Skin of body (tissue), 3 donors: ENCODE measurements at places on chromosomes 3 and 15. TPM values are rescaled to one million over a fixed set of nuclear protein-coding genes. Genes with fewer than 3 reads are reported as not detected.

- no peak for DNase-seq
Observed at GRCh38 chr15:31278061-31278445, 48.6 kb upstream of the KLF13 start.

DNA sequence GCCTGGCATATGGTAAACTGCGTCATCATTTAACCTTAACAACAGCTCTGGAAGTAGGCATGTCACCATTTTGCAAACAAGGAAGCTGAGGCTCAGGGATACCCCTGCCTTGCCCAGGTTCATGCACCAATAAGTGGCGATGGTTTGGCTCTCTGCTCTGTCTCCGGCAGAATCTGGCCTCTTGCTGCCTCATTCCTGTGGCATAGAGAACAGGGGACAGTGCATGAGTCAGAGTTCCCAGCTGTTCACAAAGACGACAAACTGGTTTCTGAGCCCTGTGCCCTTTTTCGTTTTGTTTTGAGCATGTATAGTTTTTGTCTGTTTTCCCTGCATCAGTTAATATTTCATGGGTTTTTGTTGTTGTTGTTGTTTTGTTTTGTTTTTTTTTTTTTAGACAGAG is 236.8 kb downstream of the OPA1 start:
- no peak for DNase-seq

DNA sequence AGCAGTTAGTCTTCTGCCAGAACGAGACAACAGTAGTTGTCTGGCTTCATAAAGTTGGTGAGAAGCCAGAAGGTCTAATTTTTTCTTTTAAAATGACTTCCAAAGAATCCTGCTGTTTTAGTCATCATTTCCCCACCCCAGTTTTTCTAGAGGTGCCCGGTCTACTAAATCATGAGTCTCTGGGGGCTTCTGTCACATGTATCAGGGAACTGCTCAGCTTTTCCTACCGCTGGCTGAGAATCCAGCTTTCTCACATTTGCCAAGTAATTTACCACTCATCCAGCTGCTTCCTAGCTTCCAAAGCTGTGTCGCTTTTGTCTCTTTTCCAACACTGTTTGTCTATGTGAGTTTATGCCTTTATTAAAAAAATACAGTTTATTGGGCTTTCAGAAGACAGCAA is 183.3 kb downstream of the NSUN3 start:
- DNase-seq = peak; percentile 22

DNA sequence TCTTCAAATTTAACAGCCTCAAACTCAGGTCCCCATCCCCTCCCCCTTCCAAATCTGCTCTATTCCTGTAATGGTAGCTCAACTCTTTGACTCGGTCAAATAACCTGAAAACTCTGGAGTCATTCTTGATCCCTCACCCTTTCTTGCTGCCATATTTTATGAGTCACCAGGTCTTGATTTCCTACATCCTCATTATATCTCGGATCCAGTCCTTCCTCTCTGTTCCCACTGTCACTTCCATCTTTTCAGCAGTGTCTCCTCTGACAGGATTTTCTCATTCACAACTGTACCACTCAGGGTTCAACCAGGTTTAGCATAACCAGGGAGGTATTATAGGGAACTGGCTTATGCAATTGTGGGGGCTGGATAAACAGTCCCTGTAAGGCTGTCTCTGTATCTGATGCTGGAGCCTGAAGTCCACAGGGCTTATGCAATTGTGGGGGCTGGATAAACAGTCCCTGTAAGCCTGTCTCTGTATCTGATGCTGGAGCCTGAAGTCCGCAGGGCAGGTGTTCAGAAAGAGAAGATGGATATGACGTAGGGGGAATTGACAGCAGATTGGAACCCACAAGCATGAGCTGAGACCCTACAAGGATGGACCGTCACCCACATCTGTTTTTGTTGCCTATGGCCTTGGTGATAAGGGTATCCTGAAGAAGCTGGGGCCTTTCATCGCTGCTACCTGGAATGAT is 9.1 kb upstream of the FETUB start:
- DNase-seq = no peak

DNA sequence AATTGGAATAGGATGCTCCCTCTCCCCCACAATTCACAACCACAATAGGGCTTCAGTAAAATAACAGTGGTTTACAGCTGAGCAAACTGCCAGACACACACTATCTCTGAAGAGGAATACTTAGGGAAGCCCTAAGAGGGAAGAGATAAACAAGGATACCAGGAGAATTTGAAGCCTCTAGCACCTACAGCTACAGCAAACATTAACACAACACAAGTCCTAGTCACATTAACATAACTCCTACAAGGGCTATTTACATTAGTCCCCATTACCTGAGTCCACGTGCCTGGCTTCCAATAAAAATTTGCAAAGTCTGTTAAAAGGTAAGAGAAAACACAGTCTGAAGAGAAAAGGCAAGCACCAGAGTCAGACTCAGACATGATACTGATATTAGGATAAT is 346.9 kb upstream of the CDIN1 start:
- DNase-seq = no peak

- DNase-seq = no peak
Observed at GRCh38 chr3:38312356-38312755, 30.3 kb downstream of the SLC22A14 start.

DNA sequence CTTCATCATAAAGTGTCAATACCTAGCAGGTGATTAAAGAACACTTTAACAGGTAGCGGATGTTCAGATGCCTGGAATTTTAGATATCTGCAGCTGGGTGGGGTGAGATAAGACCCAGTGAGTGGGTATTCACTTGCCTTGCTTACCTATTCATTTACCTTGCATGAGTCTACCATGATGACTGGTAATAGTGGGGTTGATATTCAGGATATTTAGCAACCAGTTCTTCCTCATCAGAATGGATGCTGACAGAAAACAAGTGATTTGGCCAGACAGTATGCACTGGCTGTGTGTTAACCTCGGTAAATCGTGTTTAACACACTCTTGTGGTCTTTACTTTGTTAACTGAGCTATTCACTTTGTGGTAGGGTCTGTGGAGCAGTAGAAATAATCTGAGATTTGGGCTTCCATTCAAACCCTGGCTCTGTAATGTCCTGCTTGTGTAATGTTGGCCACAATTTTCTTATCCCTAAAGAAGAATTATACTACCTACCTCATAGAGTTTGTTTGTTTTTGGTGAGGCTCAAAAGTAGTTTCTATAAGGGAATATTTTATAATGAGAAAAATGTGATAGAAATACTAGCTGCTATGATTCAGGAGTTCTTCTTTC is 391.9 kb upstream of the TBL1XR1 start:
- no peak for DNase-seq

DNA sequence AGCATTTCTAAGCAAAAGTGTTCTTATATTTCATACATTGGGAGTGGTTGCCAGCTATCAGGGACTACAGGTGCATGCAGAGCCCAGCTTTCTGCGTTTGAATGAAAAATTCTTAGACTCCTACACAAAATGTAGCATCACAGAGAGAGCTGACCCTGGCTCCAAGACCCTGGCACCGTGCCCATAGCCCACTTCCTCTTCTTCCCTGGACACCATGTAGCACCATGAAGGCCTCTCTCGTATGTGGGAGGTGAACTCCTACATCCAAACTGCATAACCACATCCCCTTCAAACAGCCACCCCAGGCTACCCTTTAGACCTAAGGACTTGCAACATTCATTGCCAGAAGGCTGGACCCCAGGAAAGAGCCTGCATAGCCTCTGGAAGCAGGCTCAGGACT is 35.8 kb upstream of the ATOSA start:
- DNase-seq = no peak

DNA sequence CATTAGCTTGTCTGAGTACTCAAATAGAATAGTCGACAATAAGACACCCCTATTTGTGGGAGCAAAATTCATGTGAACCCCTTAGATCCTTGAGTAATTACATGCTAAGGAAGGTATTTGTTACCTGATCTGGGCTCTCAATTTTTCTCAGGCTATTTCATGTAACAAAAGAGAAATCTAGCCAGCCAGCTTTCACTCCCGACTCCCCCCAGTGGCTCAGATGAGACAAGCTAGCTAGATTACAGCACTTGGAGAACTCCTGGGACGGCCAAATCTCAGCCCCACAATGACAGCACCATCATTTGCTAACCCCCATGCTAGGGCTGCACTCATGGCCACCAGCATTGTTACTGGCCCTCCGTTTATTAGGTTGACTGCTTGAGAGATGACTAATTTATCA is 41.3 kb downstream of the GLDN start:
- DNase-seq = no peak

DNA sequence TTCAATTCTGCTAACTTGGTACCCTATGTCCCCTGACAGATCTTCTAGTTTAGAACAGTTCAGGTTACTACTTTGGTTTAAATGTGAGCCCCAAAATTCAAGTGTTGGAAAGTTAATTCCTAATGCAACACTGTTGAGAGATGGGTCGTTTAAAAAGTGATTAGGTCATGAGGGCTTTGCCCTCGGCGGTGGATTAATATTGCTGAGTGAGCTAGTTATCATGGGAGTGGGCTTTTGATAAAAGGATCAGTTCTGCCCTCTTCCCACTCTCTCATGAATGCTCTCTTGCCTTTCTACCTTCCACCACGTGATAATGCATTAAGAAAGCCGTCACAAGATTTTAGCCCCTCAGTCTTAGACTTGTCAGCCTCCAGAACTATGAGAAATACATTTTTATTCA is 72.1 kb downstream of the BTLA start:
- DNase-seq = no peak

GRCh38 chr3:144652573-144652972 is 681.0 kb downstream of the DIPK2A start:
- DNase-seq = no peak

DNA sequence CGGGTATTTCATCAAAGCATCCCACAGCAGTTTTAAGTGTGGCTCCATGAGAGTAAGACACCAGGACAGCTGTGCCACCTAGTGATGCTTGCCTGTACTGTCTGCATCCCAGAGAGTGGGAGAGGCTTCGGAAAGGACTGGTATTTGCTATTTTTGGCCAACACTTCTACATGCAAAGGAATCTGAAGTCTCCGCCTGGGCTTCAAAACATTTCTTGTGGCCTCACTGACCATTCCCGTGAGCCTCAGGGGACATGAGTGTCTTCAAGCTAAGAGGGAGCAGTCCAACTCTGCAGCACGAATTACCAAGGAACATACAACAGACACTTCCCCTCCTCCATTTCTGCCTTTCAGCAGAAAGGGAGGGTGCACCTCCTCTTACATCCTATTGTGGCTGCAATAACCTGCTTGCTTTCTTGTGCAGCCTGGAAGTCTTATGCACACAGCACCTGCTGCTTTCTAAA is 177.5 kb downstream of the RORA start:
- DNase-seq = peak; percentile 52

DNA sequence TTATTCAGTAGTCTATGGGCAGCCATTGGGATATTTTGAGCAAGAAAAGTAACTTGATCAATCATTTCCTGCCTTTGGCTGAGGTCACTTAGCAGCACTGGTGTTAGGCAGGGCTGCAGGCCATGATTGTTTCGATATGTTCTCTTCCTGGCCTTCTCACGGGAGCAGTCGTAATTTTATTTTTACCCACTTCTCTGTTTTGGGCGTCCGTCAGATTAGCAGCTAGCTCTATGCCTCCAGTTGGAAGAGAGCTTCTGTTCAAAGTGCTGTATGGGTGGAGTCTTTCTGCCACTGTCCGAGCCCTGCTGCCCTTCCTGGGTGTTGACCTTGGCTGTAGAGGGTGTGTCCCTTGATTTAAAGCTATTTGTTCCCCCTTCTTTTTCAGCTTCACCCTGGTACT is 123.4 kb upstream of the ROPN1 start:
- no peak for DNase-seq

DNA sequence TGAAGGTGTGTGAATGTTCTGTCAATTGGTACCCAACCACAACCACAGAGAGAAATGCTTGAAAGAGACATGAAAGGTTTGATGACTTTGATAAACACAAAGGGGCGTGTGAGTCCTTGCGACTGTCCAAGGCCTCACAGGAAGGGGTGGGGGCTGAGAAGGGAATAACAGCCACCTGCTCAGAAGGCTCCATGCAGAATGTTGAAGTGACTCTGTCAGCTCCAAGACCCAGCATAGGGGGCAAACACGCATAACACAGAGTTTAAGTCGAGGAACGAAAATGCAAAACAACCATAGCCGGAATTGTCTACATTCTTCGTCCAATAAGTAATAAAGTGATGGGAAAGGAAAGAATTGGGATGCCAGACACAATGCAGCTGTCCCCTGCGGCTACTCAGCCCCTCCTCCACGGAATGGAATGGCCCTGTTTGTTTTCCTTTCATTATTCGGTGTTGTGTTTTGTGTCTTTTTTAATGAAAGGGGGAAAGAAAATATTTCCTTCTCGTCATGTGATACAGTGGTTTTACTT is 19.9 kb downstream of the TMEM212 start:
- DNase-seq = peak; percentile 14

DNA sequence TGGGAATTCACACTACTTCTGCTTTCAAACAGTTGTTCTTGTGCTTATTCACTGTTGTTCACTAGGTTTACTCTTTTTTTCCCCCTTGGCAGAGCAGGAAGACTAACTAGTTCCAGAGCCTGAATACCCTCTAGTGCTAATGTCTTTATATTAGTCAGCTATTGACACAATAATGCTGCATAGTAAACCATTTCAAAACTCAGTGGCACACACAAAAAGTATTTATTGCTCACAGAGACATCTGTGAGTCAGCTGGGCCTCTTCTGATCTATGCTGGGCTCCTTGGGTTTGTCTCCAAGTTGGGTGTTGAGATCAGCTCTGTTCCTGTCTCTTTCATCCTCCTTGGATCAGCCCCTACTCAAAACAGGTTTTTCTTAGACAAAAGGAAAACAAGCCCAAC is 51.1 kb downstream of the RSRC1 start:
- peak; percentile 39 for DNase-seq

- DNase-seq = no peak
Observed at GRCh38 chr15:35885870-35886269, 339.9 kb upstream of the DPH6 start.

GRCh38 chr3:167466966-167467365 is 6.9 kb downstream of the SERPINI2 start:
- DNase-seq = no peak

DNA sequence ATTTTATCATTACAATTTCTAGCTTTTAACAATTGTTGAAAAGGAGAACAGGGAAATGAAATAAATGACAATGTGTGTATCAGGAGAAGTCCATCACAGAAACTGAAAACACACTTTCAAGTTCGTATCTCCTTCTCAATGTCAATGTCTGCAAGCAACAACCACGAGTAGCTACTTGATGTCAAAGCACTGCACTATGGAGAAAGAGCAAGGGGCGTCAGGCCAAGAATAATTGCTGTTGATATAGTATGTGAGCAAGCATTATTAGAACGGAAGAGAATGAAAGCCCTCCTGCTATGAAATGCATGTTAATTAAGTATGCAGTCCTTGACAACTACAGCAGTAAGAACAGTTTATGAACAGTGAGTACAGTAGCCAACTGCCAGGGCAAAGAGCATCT is 1250.1 kb downstream of the ZPLD1 start:
- no peak for DNase-seq

DNA sequence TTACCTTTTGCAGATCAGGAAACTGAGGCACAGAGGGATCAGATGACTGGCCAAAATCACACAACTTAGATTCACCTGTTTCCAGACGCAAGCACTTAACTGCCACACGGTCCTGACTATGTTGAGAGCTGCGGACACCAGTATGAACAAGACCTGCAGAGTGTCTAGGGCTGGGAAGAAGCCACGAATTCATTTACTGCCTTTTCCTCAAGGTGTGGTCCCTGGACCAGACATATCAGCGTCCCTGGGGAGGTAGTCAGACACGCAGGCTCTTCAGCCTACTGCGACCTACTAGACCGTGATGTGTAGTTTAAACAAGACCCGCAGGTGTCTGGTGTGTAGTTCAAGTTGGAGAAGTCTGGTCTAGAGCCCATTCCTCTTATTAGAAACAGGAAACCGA is 541 bp upstream of the SLC6A11 start:
- DNase-seq = no peak

Gene CNTN6
- total RNA-seq = 1.9 TPM

Gene NANOGP8
- 0.89 TPM for total RNA-seq

Gene IMP3
- total RNA-seq = 31.4 TPM

Gene ZNF385D
- 16.2 TPM for total RNA-seq

Gene DZIP3
- total RNA-seq = 12.8 TPM
